Dorsolateral prefrontal cortex (tissue), 122 donors: ENCODE measurements at places on chromosomes 6 and 20. TPM values are rescaled to one million over a fixed set of nuclear protein-coding genes. Genes with fewer than 3 reads are reported as not detected.

The WFDC2 gene
- total RNA-seq, result 9.3 TPM

The TPD52L2 gene
- total RNA-seq, result 77.7 TPM

The ATP9A gene
- total RNA-seq, result 226 TPM

The KIAA0408 gene
- 79.4 TPM for total RNA-seq

- no peak for DNase-seq
Observed at GRCh38 chr6:72616406-72617015, 5.4 kb upstream of the KCNQ5 start.

GRCh38 chr6:20600831-20601230 lies 66.6 kb downstream of the CDKAL1 start:
- DNase-seq, result no peak

GRCh38 chr20:54062812-54063280 lies 7.5 kb downstream of the BCAS1 start:
- no peak for DNase-seq

GRCh38 chr6:158457616-158458278 lies 102.1 kb upstream of the TMEM181 start:
- DNase-seq, result no peak

- DNase-seq, result no peak
Observed at GRCh38 chr6:7419065-7419464, 29.5 kb downstream of the RIOK1 start.

DNA sequence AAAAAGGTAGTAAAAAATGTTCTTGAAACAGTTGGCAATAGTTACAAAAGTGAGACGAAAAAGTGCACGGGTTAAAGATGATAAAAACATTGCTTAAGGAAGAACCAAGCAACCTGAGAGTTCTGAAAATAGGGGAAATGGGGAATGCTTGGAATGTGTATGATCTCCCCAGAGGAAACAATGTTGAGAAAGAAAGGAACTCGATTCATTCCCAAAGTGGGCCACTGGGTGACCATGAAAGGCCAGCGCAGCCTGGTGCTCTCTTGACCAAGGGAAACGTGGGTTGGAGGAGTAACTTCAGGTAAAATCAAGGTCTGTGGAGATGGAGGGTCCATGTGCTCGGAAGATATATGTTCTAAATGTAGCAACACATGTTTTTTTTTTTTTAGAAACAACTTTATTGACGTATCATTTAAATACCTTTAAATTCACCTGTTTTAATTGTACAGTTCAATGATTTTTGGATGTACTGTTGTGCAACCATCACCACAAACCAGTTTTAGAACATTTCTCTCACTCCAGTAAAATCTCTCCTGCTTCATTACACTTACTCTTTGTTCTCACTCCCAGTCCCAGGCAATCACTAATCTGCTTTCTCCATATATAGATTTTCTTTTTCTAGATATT lies 34.5 kb upstream of the CEP85L start:
- DNase-seq, result no peak

DNA sequence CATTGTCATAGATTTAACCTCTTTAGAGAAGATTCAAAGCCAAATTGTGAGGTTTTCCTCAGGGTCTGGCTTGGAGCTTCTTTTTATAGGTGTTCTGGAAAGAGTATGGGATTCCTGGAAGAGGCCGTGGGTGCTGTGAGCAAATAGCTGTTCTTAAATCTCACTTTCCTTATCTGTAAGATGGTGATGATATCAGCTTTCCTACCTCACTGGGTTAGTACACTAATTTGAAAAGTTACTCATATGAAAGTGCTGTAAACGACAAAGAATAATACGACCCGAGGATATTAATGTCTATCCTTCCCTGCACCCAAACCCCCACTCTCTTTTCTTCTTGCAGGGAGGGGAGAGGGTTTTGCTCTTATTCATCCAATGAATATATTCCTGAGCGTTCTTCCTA lies 116.9 kb upstream of the ENPP5 start:
- no peak for DNase-seq

DNA sequence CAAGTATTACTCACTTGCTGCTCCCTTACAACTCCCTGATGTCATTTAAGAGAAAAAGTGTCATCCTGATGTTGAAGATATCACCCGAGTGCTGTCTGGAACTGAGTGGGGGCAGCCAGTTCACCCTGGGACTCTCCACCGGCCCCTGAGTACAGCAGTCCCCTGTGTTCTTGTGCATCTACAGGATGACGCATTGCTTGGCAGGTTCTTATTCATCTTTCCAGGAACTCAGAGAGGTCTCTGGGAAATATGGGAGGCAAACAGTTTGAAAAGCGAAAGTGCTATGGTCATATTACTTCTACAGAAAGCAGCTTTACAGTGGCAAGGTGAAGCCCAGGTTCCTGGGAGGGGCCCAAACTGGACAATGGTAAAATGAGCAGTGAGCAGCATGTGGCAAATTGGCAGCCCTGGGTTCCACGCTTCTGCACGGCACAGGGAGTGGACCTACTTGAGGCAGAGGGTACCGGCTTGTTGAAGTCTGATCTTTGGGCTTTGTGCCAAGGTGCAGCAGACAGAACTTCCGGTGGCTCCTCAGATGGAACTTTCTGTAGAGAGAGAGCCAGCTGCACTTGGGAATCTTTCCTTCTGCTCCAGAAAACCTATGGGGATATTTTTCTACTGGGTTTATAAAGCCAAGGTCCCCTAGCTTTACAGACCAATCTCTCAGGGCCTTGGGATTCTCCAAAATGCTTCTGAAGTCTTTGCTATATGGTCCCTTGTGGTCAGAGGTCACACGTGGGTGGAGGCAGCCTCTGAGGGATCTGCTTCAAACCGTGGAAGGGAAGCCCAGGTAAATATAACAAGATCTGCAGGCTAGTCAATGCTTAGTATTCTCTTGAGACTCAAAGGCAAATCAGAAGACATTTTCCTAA lies 128.3 kb downstream of the MAP3K7 start:
- DNase-seq, result no peak

GRCh38 chr6:157527471-157527907 lies 146.5 kb downstream of the ZDHHC14 start:
- DNase-seq, result no peak

DNA sequence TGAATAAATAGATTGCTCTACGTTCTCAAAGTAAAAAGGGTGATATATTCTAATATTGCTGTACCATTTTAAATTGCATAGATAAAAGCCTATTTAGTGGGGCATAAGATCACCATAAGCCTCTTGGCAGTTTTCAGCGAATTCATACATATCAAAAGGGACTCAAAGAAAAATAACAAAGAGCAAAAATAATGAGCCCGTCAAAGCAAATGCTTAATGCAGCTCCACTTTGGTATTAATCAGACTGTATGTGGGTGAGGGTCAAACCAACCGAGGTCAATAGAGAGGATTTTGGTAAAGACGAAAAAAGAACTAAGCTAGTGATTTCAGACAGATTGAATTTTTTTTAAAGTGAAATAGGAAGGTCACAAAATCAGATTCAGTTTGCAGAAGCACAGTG lies 598.8 kb downstream of the GRIK2 start:
- no peak for DNase-seq

DNA sequence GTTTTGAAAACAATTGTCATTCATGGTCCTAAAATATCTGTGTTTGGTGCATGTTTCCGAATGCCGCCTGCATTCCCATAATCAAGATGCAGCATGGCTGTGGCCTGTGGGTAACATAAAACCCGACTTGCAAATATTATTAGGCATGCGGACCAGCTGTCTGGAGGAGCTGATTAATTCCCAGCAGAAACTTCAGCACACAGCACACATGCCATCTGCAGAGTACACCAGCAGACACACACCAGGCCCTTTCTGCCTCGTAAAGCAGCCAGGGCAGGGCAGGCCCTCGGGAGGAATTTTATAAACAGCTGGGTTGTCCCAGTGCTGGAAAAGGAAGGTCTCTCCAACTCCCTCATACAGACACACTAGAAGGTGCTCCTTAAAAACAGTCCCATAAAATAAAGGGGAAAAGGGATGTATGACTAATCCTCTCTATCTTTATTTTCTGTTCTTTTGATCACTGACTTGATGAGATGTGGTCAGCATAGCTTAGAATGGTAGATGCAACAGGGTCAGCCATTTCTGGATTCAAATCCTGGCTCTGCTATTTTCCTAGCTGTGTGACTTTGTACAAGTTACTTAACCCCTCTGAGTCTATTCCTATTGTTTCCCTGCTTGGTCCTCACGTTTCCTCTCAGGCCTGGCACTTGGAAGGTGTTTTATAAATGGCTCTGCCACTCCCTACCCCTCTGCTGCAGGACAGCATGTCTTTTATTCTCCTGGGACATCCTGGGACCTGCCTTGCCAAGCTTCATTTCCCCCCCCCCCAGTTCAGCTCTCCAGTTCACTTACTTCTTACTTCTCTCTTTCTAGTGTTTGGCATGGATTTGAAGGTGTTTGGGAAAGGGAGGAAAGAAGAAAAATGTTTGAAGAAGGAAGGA lies 85.9 kb upstream of the TRAF3IP2 start:
- DNase-seq, result no peak

DNA sequence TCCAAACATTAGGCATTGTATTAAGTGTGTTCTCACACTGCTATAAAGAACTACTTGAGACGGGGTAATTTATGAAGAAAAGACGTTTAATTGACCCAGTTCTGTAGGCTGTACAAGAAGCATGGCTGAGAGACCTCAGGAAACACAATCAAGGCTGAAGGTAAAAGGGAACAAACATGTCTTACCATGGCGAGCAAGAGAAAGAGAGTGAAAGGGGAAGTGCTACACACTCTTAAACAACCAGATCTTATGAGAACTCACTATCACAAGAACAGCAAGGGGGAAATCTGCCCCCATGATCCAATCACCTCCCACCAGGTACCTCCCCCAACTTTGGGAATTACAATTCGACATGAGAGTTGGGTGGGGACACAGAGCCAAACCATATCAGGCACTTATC lies 86.6 kb upstream of the TOP1 start:
- no peak for DNase-seq

DNA sequence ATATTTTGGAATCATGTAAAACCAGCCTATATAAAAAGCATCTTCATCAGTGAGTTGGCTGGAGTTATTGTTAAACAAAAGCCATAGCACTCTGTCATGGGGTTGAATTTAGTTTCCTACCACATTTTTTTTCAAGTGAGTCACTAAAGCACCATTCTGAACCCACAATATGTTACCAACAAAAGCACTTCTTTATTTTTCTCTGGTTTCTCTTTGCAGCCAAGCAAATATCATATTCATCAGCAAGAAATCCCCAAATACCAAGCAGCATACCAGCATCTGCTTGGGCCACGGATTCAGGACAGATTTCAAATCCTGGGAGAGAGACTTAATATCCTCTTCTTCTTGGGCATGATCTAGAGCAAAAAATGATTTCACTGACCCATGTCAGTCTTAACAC lies 441.4 kb downstream of the BCKDHB start:
- no peak for DNase-seq

GRCh38 chr20:49854190-49854875 lies 41.7 kb downstream of the SLC9A8 start:
- no peak for DNase-seq

DNA sequence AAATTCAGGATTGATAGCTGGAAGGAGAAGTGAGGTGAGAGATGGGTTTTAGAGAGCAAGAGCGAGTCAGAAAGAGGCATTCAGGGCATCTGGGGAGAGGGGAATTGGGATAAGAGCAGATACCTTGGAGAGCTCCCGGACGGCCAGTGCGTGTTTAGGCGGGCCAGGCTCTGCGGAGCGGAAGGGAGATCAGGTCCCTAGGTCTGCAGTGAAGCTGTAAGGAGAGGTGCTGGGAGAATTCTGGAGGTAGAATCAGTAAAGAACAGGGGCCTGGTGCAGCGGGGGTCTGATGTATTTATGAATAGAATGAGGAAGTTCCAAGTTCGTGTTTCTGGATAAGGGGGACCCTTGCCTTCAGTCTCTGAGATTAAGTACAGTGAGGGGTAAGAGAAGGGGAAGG lies 47.4 kb upstream of the FAM83D start:
- DNase-seq, result no peak
